ENCODE measurements at places on chromosomes 12 and 14.

- DNase-seq, result no peak
Measured at GRCh38 chr12:6914947-6915788, 788 bp downstream of the ENO2 start.

- DNase-seq, result peak; percentile 69
Measured at GRCh38 chr12:102197789-102198188, at the start of gene PMCH. Gene PMCH, minus strand, starts transcription at chr12:102197833. Its CDS starts 63 bp downstream, at chr12:102197770.

GRCh38 chr12:7879246-7879645 is 6.5 kb upstream of the SLC2A14 start:
- no peak for DNase-seq

- peak; percentile 30 for DNase-seq
Measured at GRCh38 chr12:109779382-109779781, 53.8 kb downstream of the TRPV4 start.

GRCh38 chr14:99093532-99094517 is 178.2 kb downstream of the BCL11B start:
- no peak for DNase-seq

- DNase-seq, result no peak
Measured at GRCh38 chr12:65675141-65675621, 149.1 kb upstream of the HMGA2 start.

DNA sequence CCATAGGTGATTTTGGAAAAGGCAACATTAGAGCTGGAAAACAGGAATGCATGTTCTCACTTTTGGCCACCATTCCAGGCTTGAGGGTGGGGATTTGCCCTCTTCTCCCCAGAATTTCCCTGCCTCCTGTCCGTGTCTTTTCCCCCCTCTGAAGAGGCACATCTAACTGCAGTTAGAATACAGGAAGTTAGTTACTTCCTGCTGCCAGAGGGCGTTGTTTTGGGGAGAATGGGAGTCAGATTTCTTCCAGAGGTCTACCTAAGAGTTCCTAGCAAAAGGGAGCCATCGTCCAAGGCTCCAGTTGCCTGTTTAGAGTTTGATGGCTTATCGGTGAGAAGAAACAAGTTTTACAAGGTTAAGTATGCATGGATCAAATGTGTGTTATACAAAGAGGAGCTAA is 112.8 kb upstream of the IGF1 start:
- no peak for DNase-seq

- peak; percentile 78 for DNase-seq
Measured at GRCh38 chr12:53452159-53453077, 516 bp downstream of the PCBP2 start.

GRCh38 chr12:130526813-130527212 is 189.1 kb downstream of the PIWIL1 start:
- peak; percentile 2 for DNase-seq

DNA sequence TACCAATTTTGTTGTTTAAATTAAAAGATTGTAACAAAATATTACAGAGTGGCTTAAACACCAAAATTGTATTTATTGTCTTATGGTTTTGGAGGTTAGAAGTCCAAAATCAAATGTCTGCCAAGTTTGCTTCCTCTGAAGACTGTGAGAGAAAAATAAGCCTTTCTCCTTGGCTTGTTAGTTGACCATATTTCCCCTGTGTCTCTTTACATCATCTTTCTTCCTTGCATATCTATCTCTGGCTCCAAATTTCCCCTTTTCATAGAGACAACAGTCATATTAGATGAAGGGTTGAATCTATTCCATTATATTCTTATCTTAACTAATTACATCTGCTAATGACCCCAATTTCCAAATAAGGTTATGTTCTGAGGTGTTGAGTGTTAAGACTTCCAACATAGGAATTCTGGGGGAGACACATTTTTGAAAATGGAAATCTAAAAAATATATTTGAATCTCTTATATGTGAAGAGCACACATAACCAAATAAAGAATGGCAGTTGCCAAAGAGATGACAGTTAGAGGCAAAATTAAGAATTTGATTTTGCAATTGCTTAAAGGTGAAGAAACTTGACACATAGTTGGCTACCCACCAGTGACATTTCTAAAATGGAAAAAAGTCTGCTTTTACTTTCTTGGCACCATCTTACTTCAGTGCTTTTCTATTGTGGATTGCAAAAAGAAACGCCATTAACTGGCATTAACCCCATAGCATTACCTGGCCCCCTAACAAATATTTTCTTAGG is 407.2 kb downstream of the FSCB start:
- no peak for DNase-seq

DNA sequence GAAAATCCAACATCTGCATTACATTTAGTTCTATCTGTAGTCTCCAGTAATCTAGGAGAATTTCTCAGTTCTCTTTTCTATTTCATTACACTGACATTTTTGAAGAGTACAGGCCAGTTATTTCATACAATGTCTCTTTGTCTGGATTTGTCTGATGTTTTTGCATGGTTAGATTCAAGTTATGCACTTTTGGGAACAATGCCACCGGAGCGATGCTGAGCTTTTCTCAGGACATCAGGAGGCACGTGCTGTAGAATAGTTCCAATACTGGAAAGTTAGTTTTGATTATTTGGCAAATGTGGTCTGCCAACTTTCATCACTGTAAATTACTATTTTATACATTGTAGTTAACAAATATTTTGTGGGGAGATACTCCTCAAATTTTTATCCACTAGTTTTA is 43.1 kb downstream of the ALDH1L2 start:
- peak; percentile 37 for DNase-seq

DNA sequence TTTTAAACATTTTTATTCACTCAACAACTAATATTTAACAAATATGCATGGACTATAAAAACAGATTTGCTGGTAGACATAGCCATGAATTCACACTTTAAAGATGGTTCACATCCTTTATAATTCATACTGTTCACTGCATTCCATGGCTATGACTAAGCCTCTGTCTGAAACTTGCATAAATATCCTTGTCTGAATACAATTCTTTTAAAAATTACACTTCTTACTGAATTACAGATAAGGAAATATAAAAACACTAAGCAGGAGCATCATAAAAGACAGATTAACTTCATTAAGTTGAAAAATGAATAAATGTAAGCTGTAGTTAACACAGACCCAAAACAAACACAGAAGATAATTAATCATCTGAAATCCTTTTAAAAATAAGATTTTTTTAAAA is 53.8 kb downstream of the GXYLT1 start:
- DNase-seq, result peak; percentile 72

DNA sequence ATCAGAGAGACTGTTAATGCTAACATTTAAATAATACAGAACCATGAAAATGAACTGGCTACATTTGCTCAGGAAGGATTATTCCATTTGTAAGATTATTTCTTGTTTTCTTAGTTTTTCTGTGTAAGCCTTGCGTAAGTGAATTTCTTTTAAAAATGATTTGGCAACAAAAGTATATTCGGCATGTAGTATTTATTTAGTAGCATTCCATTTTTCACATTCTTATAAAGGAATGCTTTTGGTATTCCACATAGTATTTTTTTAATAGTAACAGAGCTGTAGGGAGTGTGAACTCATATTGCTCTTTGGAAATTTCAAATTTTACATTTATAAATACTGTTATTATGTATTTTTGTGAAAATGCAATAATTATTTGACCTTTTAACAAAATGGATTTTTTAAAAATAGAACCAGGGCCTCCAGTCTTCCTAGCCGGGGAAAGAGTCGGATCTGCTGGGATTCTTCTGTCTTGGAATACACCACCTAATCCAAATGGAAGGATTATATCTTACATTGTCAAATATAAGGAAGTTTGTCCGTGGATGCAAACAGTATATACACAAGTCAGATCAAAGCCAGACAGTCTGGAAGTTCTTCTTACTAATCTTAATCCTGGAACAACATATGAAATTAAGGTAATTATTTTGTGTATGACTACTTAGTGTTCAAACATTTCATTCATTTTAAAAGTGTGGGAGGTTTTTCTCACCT is 1.2 kb downstream of the PTPRQ start:
- no peak for DNase-seq

DNA sequence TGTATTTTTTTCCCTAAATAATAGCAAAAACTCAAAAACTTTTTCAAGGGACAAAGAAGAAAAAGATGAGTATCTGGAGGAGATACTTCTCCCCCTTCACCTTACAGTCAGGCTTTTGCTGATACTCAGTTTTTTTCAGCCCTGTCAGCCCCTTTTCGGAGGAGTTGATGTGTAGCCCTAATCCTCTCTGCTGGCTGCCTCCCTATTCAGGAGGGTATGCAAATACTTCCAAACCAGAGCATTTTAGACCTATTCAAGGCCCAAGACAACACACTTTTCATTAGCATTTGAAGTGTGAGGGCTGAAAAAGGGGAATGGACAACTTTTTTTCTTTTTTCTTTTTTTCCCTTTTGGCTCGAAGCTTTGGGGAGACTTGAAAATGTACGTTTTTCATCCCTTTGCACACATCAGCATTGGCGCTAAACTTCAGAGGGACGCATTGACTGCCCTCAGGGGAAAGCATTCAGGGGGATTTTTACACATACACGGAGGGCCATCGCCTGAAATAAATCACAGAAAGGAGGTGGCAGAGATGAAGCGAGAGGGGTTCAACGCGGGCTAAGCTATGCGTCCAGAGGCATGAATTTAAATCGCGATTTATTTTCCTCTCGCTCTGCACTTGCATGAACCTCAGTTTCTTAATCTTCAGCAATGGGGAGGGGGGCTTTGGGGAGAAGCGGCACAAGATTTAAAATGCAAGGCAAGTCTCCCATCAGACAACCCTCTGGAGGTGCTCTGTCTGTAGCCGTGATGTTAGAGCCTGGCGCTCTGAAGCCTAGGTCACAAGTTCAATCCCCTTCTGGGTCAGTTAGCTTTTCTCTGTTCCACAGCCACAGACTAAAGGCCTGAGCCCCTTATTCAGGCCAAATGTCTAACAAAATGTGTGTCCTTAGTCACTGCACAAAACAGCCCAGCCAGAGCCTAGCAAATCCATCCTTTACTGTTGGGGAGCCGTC is 86.3 kb downstream of the ASCL1 start:
- no peak for DNase-seq

DNA sequence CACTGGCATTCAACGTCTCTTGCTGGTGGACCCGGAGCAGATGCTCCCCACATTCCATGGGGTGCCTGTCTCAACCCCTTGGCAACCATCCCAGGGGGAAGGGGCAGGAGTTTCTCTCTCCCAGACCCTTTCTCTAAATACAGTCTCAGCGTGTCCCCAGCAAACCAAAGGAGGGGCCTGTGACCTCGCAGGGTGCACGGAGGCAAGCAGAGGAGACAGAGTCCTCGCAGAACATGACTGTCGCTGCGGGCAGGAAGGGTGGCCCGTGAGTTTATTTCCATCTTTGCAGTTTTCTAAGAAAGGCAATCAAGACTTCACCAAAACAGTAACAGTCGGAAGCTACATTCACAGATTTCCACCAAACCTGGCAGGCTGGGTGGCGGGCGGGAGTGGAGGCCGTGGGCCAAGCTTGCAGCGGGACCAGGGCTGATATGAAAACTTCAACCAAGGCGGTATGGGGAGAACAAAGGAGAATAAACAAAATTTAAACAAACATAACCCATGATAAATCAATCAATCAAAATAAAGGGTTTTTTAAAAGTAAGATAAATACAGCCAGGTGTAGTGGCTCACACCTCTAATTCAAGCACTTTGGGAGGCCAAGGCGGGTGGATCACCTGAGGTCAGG is 18.6 kb downstream of the BRF1 start:
- DNase-seq, result no peak

DNA sequence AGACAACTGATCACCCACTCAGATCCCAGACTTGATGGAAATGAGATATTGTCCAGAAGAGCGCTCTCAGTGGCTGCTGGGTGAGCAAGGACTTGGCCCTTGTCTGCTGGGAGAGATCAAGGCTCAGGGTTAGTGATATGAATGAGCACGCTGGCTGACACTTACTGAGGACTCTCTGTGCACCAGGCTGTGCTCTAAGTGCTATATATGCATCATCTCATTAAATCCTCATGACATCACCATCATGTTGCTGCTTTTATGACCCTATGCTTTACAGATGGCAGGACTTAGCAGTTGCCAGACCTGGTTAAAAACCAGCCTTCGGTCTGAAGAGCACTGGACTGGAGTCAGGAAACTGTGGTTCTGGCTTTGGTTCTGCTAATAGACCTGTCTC is 260.9 kb downstream of the VRK1 start:
- peak; percentile 4 for DNase-seq

DNA sequence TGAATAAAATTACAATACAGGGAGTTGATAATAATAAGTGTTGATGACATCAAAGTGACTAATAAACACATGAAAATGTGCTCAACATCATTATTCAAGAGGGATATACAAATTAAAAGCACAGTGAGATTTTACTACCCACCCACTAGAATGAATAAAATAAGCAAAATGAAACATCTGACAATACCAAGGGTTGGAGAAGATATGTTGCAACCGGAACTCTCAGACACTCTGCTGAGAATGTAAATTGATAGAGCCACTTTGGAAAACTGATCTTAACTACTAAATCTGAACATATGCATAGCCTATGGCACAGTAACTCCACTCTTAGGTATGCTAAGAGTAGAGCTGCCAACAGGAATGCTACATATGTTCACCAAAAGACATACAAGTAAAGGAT is 44.0 kb upstream of the CEP83 start:
- no peak for DNase-seq

- DNase-seq, result no peak
Measured at GRCh38 chr14:77421201-77421600, 2.1 kb downstream of the NOXRED1 start.

DNA sequence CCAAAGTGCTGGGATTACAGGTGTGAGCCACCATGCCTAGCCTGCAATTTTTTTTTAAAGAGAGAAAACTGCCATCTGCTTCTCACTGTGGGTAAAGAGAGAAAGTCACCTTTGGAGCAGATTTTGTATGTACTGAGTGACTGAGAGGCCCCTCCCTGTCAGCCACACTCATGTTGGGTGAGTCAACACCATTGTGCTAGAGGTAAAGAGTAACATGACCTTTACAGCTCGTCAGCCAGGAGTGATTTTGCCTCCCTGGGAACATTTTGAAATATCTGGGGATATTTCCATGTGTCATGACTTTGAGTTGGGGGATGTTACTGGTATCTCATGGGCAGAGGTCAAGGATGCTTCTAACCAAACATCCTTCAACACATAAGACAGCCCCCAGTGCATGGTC is 115.2 kb downstream of the KSR2 start:
- peak; percentile 80 for DNase-seq

- peak; percentile 56 for DNase-seq
Measured at GRCh38 chr14:59481871-59482540, 2.2 kb downstream of the L3HYPDH start.

DNA sequence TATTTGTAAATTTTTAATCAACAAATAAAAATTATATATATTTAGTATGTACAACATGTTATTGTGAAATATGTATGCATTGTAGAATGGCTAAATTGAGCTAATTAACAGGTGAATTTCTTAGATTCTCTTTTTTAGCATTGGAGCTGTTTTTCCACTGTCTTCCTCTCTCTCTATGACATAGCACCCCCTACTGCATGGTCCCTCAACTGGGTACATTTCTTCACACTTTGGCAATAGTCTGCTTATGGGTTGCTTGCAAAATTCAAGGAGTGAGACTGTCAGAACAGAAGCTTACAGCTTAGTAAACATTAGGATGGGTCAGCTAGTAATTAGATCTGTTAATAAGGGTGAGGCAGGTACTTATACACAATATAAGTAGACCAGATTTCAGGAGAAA is 658.5 kb upstream of the MGAT4C start:
- DNase-seq, result peak; percentile 28

Data from M059J (cell line).